ENCODE measurements at places on chromosomes 7 and 10.

GRCh38 chr7:117759950-117760640 lies 113.1 kb downstream of the CTTNBP2 start:
- no peak for DNase-seq

DNA sequence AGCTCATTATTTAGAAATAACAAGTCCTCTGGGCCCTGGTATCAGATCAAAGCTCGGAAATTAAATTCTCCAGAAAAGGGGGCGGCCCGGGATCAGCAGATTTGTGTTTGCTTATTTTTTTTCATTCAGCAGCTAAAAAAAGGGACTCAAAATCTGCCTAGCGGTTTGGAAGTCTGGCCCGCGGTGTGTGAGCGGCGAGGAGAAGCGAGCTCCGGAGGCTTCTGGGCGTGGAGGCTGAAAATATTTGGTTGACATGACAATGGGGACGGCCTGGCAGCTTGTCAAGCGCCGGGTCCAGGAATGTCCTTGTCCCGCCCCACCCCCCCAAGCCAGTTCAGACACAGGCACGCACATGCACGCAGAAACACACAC lies 43.4 kb downstream of the FOXL3 start:
- DNase-seq: no peak

DNA sequence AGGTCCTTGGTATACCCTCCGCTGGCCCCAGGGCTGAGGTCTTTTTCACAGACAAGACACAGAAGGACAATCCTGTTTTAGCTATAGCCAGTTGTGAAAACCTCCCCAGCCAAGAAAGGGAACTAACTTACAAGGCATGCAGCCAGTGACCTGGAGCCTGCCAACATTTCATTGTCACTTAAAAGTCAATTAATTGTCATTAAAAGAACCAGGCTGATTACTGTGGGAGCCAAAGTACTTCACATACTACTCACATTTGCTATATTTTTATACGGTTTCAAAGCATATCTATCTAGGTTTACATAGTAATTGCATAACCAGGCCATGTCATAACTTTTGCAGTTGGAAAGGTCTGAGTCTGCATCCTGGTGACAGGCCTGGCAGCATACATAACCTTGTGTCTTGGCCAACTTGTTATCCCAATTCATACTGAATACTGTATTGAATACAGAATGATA lies 31.1 kb downstream of the NRBF2 start:
- no peak for DNase-seq

- peak; percentile 3 for DNase-seq
These were observed 137.6 kb upstream of the RET start for GRCh38 chr10:42939237-42939636.

GRCh38 chr7:96548664-96549063 lies 161.0 kb downstream of the SEM1 start:
- no peak for DNase-seq

- peak; percentile 34 for DNase-seq
These were observed 238.7 kb upstream of the PRSS58 start for GRCh38 chr7:142496545-142496991.

DNA sequence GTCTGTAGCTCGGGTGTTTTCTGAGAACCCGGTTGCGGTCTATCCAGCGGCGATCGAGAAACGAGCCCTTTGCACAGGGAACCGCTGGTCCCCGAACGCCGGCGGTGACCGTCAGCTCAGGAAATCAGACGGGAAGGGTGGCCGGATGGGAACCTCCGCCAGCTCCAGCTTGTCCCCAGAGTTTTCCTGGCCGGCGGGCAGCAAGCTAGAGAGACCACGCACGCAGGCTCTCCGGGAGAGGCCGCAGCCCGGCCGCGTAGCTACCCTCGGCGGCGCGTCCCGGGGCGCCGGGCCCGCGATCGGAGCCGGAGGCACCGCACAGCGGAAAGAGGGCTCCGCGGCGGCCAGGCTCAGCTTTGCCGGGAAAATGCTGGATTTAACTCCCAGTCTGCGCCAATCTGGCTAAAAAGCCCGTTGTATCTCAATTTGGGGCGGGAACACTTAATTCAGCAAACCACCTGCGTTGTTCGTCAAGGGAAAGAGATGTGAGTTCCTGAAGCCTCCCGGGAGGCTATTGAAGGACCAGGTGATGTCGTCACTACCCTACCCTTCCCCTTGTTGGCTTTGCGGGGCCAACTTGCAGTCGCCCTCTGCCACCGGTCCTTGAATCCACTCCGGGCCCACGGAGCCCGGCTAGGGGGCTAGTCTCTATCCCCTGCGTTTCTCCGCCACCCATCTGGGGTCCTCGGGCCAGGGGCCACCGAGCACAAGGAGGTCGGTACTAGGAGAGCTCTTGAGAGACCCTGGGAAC lies 859 bp upstream of the CH25H start:
- DNase-seq: peak; percentile 35

DNA sequence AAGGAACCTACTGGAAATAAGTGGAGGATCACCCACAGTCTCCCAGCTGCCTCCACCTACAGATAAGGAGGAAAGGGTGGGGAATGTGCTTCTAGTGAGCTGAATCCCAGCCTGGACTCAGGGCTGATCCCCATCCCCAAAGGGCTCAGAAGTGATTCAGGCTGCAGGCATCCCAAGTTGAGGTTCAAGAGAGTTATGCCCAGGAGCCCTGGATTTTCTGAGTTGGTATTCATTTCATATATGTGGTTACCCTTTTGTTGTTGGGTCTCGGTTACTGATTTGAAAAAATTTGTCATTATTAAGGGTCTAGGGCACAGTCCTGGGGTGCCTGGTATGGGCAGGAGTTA lies 30.0 kb upstream of the SRGN start:
- no peak for DNase-seq

GRCh38 chr7:108421720-108422331 lies 34.4 kb downstream of the NRCAM start:
- DNase-seq: no peak

All from GM10248 (cell line).